ENCODE measurements at places on chromosomes 5 and 9.

GRCh38 chr5:56402266-56403220 lies 169.4 kb upstream of the ANKRD55 start:
- no peak for DNase-seq

DNA sequence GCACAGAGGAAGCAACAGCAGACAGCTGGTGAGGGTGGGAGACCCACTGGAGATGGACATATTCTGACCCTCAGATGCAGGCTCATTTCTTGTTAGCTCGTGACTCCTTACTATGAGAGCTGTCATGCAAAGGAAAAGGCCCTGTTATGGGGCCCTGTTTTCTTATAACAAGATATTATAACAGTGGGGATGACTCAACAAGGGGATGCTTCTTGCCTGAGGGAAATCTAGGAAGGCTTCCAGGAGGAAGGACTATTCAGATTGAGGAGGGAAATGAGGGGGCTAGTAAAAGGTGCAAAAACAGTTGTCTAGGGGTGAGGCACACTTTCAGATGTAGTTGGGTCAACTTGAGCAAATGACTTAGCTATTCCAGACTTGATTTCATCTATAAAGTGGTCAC lies 83.0 kb downstream of the DAB2IP start:
- no peak for DNase-seq

DNA sequence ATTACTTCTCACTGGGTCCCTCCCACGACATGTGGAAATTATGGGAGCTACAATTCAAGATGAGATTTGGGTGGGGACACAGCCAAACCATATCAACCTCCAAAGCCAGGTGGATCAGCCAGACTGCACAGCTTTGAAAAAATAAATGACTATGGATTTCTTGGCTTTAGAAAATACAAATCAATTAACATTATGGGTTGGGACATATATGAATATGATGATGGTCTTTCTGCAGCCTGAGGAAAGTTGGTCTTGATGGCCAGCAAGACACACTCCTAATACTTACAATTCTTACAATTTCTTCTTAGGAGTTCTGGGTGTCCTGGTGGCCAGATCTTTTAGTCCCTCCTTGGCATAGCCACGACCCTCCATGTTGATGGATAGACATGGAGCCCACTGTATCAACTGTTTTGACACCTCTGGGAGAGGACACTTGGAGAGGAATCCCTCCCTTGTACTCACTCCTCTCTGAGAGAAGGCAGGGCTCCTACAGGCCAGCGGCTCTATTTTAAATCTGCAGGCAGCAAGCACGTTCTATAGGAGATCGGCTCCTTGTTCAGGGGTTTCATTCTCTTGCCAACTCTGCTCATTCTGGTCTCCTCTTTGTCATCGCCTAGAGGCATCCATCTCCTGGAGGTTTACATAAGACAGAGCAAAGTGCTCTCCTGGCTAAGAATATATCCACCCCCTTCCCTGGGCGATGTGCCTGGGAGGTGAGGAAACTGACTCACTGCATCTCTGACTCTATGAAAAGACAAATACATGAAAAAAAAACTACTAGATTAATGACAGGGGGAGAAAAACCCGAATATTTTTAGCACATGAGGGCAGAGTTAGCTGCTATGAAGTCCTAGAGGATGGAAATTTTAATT lies 145.9 kb downstream of the CARTPT start:
- no peak for DNase-seq

GRCh38 chr5:179204572-179204971 lies 140.7 kb downstream of the ADAMTS2 start:
- DNase-seq, result no peak

GRCh38 chr9:92917176-92917800 lies 30.0 kb upstream of the FGD3 start:
- DNase-seq, result no peak

DNA sequence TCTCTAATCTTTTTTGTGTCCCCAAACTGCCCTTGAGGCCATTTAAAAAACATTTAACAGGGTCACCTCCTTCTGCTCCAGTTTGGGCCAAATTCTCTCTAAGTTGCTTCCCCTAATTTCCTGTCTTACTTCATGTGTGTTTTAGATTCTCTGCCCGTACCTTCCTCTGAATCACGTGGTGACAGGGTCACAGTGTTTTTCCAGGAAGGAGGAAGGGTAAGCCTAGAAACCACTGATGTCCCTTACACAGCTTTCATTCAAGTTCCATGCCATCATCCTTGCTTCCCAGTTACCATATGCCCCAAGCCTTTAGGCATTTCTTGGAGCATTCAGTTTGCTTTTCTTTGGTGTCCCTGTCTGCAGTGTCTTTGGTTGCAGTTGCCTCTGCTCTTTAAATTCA lies 42.4 kb upstream of the MACIR start:
- no peak for DNase-seq

GRCh38 chr9:123508048-123508447 lies 152.1 kb downstream of the CRB2 start:
- no peak for DNase-seq

DNA sequence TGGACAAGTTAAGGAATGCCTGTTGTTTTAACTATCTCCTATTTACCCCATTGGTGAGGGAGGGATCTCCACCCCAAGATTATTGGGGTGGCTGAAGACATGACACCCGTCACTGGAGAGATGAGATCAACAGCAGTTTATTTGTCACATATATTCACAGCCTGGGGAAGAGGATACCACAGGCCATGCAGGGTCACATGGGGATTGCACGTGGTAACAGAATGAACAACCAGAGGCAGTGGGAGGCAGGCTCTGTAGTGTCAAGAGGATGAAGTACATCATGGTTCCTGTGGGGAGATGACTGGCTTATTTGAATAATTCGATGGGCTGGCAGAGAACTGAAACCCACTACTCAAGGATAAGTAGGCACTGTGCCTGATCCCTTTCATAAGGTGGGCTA lies 18.6 kb upstream of the SHISAL2B start:
- no peak for DNase-seq
